ENCODE measurements at places on chromosomes 7 and 10.
A peak's percentile ranks its signal among the peaks of the same experiment; 100 is the strongest.

- peak; percentile 69 for DNase-seq
Observed at GRCh38 chr7:29102558-29103151, 43.7 kb downstream of the CPVL start.

DNA sequence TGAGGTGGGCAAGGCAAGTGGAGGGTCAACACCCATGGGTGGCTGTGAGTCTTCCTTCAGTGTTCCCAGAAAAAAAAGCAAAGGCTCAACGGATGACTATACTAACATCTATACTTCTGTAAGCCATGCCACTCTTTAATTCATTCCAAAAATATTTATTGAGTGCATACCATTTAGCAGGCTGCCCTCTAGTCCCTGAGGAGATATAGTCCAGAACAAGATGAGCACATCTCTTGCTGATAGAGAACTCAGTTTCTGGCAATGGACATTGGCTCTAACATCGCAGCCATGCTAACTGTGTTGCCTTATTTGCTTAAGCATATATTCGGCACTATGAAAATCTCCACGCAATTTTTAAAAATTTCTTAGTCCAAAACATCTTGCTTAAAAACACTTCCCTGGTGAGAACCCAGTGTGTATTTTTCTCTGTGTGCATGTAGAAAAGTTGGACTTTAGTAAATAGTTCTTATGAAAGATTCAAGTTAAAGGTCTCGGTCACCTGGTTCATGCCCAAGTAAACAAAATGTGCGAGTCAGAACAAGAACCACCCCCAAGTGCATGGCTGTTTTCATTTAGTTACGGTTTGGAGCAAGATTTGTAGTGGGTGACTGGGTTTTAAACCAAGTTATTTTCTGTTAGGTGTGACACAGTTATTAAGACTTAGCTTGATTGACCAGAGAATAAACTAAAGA is 69.8 kb downstream of the MET start:
- DNase-seq: peak; percentile 61

DNA sequence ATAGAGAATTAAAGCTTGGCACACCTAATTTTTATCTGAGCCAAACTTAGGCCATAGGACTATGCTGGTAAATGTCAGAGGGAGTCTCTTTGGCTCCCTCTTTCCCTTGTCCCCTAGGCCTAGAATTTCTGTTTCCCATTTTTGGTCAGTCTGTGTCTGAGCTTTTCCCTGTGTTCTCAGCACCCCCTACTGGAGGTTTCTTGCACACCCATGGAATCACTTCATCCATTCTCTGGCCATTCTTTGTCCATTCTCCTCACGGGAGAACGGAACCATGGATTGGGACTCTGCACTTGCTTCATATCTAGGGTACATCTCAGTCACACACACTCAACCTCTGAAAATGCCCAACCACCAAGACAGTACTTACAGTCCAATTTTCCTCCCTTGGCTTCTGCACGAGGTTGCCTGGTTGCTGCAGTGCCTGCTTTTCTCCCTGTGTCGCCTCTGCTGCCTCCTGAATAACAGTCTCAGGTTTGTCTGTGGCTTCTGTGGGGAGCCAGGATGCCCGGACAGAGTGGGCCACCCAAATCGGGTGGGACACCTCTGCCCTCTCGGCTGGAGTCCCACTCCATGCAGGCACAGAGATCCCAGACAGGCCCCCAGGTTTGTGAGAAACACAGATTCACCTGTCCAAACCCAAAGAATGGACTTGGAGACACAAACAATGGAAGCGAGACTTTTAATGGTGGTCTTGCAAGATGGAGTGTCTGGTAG is 35.1 kb upstream of the DNAH11 start:
- DNase-seq: peak; percentile 6

DNA sequence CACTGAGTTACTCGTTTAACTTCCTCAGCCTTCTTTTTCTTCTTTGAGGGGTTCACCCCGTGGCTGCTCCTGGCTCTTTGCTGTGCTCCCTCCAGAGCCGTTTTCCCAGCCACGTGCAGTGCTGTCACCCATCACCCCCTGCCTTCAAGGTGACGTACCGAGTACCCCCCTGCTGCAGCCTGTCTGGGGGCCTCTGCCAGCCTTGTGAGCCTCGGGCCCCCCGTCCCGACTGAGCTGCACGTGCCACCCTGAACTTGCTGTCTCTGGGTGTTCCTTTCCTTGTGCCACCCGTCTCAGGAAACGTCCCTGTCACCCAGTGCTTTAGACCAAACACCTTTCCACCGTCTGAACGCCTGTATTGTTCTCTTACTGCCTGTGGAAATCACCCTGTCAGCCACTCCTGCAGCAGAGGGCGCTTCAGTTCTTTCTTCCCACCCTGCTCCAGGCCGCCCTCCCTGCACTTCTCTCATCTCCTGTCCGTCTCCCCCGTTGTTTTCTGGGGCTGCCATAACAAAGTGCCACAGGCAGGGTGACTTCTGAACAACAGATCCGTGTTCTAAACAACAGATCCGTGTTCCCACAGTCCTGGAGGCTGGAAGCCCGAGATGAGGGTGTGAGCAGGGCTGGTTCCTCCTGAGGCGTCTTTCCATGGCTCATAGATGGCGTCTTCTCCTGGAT is 44.6 kb downstream of the WDR37 start:
- no peak for DNase-seq

- DNase-seq: no peak
Observed at GRCh38 chr10:90286941-90287340, 570.9 kb downstream of the HTR7 start.

DNA sequence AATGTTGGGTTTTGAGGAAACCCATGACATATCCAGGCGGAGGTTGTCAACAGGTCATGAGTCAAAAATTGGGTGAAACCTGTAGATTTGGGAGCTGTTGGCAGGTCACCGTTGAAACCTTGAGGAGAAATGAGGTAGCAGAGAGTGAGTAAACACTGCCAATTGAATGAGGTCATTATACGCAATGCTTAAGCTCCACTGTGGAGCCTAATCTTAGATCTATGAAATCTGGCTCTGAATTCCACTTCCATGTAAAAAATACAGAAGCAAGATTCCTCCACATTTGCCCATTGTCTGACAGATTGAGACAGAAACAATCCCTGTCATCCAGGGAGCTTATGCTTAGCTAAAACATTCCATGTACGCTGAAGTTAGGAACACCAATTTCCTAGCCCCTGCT is 76.0 kb upstream of the IL6 start:
- DNase-seq: no peak
